Glutamatergic neuron (in vitro differentiated cells): ENCODE measurements at places on chromosomes 1 and 21.

- no peak overlapping the region for H3K4me3 ChIP-seq
- no peak overlapping the region for H3K27ac ChIP-seq
- peaks cover 14% of the 10 kb centered on the region for H3K4me1 ChIP-seq
- H3K27me3 ChIP-seq: peaks cover 2% of the 10 kb centered on the region
These were observed 15.4 kb upstream of the CD2 start for GRCh38 chr1:116738673-116739370.

DNA sequence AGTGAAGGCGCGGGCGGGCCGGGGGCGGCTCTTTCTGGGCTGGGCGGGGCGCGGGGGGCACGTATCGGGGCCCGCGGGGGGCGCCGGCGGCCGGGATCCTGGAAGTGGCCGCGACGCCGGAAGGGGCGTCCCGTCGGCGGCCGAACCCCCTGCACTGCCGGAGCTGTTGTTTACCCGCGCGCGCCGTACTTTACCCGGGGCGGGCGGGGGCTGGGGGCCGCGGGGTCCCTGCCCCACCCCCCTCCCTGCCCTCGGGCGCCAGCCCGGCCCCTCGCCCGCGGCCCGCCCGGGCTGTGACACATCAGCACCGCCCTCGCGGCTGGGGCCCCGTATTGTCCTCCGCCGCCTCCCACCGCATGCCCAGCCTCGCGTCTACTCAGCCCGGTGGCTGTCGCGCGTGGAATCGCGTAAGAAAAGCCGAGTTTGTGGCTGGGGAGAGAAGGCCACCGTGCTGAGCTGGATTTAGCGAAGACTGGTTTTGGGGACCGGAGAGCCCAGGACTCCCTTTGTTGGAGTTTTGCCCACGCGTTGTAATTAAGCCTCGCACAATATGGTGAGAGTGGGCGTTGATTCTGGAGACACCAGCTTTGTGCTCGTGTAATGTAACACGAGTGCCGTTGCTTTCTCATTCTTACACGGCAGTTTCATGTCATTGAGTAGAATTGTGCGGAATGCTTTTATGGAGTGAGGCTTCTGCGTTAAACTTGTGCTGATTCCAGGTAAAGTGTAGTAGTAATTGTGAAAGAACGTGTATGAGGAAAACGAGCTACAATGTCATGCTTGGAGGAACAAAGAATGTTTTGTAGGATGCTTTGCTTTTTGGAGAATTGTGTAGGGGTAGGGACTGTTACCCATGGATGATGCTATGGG is 559 bp downstream of the BACH1 start:
- peak overlapping the region; percentile 94 for H3K4me3 ChIP-seq
- H3K27ac ChIP-seq: peak overlapping the region; percentile 80
- peak; percentile 69 for DNase-seq
- H3K27me3 ChIP-seq: peaks cover 1% of the 10 kb centered on the region
- H3K4me1 ChIP-seq: peaks cover 20% of the 10 kb centered on the region
- peaks cover 8% of the 10 kb centered on the region for H3K36me3 ChIP-seq

DNA sequence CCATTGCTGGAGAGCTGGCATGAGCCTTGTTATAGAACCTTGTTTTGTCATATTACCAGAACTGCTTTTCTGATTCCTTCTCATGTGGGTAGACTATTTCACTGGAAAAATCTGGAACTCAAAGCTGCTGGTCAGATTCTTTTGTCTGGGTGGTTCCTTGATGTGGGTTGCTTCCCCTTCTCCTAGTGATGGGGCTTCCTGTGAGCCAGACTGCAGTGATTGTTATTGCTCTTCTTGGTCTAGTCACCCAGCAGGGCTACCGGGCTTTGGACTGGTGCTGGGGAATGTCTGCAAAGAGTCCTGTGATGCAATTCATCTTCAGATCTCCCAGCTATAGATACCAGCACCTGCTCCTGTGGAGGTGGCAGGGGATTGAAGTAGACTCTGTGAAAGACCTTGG is 59.4 kb downstream of the GPR137B start:
- no peak overlapping the region for H3K27ac ChIP-seq
- H3K27me3 ChIP-seq: no peaks in the 10 kb centered on the region
- H3K4me1 ChIP-seq: peaks cover 3% of the 10 kb centered on the region
- DNase-seq: no peak
- H3K36me3 ChIP-seq: peaks cover 41% of the 10 kb centered on the region

DNA sequence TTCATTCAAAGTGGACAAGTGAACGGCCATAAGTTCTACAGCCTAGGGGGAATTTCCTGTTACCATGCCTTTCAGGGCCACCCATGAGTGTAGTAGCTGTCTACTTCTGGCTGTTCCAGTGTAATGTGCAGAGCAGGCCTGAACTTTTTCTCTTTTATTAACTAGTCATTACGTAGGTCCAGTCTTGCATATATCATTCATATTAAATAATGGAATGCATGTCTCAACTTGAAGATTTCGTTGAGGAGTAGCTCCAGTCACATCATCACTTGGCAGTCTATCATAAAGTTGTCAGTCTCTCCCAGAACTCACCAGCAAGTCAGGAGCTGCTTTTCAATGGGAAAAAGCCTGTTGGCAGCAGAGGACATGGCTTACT is 12.0 kb upstream of the GIPC2 start:
- H3K27me3 ChIP-seq: no peaks in the 10 kb centered on the region
- no peak overlapping the region for H3K4me3 ChIP-seq
- no peak for DNase-seq
- H3K4me1 ChIP-seq: no peaks in the 10 kb centered on the region
- no peak overlapping the region for H3K27ac ChIP-seq

GRCh38 chr1:64162151-64162550 is 41.3 kb upstream of the UBE2U start:
- H3K36me3 ChIP-seq: no peaks in the 10 kb centered on the region
- H3K4me1 ChIP-seq: peaks cover 15% of the 10 kb centered on the region
- no peak overlapping the region for H3K4me3 ChIP-seq
- H3K27ac ChIP-seq: no peak overlapping the region
